ENCODE measurements at places on chromosomes 16 and 17.

DNA sequence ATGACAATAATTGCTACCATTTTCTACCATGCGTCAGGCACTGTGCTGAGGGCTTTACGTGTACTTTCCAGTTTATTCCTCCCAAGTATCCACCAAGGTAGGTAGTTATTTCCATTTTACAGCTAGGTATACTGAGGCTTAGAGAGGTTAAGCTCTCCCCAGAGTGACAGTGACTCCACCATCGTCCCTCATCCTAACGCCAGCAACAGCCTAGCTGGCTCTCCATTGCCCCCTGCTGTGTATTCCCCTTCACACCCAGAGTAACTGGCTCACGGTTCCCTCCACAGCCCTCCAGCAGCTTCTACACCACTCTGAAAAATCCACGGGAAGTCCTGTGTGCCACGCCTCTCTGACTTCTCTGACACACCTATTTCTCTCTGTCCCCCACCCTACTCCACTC is 7.1 kb upstream of the ASGR1 start:
- no peak for DNase-seq

DNA sequence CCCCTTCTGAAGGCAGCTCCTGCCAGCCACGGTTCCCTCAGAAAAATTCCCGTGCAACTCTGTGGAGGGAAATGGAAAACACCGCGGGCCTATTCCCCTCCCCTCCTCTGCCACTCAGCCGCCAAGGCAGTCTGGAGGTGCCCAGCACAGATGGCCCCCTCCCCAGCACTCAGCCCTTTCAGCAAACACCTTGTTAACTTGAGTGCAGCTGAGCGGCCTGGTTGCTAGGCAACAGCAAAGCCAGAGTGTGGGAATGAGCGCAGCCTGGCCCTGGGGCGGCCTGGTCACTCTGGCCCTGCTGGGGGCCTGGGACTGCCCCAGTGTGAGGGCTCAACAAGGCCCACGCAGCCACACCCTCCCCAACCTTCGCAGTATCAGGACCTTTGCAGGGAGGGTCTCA is 32.8 kb downstream of the CACNA1G start:
- DNase-seq = peak; percentile 91

- DNase-seq = no peak
Measured at GRCh38 chr16:69798466-69798865, 36.3 kb downstream of the WWP2 start.

DNA sequence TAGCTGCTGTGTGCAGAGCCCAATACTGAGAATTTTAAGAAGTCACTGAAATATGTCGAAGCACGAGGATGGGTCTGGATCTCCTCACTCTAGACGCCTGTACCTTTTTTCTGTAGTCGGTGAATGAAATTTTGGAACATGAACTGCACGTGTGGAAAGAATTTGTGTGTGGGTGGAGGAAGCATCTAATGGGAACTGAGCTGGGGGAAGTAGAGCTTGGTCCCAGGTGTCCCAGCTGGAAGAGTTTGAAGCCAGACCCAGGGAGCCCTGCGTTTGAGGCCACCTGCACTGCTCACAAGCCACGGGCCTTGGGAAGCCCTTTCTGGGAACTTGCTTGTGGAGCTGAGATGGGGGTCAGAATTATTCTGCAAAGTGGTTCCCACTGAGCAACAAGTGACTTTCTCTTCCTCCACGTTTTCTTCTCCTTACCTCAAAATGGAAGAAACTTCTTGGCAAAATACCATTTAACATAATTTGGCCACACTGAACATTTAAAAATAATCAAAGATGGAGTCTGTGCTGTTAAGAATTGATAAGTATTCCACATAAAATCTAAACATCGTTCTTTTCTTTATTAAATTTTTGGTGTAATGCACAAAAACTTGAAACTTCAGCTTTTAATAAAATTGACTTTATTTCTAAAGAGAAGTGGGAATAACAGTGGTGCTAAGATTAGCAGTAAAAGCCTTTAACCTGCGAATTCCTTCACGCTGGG is 163.8 kb downstream of the PRKCA start:
- DNase-seq = no peak

DNA sequence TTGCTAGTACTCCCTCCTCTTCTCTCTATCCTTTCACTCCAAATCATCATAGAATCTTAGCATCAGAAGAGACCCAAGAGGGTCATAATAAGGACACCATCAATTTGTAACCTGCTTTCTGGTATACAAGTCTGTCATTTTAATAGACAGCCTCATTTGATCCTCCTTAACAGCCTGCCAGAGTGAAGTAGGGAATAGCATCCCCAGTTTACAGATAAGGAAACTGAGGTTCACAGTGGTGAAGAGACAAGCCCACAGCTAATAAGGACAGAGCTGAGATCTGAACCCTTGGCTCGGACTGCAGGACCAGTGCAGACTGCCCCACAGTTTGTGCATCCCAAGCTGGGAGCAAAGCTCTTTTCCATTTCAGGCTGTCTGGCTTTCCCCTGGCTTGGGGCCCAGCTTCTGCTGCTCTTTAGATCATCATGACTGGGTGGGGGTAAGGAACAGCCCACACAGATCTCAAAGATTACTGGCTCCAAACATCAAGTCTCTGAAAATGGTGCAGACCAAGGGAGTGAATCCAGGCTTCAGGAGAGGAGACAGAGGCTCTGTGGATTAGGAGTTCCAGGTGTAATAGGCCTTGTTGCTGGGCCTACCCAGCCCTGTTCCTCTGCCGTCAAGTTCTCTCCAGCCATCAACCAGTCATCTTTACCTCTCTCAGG is 10.3 kb upstream of the IGFBP4 start:
- DNase-seq = no peak

DNA sequence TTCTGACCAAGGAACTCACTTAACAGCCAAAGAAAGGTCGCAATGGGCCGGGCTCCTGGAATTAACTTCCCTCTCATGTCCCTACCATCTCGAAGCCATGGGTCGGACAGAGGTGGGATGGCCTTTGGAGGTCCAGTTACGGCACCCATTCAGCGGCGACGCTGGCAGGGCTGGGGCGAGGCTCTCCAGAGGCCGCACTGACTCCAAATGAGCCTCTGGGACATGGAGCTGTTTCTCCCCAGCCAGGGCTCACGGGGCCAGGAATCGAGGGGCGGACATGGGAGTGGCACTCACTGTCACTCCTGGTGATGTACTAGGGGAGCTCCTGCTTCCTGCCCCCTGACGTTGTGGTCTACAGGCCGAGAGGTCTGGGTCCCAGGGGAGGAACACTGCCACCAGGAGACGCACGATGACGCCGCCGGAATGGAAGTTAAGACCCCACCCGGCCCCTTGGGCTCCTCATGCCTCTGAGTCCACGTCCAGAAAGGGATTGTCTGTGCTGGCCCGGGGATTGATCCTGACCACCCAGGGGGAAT is 60.7 kb upstream of the METRNL start:
- no peak for DNase-seq

DNA sequence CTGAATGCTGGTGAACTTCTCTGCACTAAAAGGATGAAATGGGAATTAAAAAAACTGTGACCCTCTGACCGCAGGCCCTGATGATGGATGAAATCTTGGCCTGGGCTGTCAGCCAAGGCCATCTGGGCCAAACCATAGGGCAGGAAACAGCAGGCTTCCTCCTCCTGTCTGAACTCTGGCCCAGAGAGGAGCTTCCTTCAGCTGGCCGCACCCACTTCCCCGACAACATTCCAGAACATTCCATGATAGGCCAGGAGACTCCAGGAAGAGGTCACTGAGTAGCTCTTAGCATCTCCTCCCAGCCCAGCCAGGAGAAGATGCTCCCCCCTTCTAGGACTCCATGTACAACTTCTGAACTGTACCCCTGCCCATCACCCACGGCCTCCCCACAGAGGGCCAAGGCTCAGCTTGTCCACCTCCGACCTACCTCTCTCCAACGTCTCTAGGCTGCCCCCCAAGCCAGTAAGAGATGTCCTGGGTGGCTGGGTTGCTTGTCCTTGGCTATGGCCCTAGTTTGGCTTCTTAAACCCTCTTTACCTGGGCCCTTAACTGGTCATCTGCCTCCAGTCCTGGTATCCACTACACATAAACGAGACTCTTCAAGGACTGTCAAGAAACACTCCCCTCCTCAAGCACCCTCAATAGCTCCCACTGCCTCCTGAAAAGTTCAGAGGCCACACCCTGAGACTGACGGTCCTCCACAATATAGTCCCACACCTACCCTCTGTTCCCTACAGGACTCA is 1.7 kb downstream of the RPH3AL start:
- no peak for DNase-seq

DNA sequence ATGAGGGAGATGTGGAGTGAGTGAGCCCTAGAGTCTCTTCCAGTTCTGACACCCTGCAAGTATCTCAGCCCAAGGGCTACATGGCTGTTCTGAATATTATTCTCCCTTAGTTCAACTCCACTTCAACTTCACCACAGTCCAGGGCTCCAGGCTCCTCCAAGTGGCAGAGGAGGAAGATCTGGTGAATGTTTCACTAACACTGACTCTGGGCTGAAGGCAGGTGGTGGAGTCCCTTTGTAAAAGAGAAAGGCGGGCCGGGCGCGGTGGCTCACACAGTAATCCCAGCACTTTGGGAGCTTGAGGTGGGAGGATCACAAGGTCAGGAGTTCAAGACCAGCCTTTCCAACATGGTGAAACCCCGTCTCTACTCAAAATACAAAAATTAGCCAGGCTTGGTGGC is 13.6 kb downstream of the CCDC92B start:
- DNase-seq = no peak

GRCh38 chr17:36640836-36641235 is 39.5 kb downstream of the MRM1 start:
- DNase-seq = no peak

- no peak for DNase-seq
Measured at GRCh38 chr16:68403704-68404103, 44.6 kb downstream of the SMPD3 start.

DNA sequence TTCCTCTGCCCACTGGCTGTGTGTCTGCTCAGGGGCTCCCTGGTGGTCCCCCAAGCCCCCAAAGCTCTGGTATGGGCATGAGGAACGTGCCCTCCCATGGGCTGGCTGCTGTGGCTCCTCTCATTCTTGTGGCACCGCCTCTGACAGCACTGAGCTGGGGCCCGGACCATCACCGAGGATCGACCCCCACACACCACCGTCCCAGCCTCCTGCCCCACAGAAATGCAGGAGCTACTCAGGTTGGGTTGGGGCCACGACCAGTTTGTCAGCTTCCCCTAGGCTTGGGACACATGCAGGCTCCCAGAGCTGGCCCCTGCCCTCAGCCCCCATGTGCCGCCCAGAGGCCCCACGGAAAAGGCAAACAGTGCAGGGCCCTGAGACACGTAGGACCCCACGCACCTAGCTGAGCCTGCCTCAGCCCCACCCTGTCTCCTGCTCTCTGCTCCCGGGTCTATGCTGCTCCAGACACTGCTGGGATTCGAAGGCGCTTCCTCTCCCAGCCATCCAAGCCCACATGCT is 3.3 kb upstream of the CASKIN1 start:
- DNase-seq = no peak

DNA sequence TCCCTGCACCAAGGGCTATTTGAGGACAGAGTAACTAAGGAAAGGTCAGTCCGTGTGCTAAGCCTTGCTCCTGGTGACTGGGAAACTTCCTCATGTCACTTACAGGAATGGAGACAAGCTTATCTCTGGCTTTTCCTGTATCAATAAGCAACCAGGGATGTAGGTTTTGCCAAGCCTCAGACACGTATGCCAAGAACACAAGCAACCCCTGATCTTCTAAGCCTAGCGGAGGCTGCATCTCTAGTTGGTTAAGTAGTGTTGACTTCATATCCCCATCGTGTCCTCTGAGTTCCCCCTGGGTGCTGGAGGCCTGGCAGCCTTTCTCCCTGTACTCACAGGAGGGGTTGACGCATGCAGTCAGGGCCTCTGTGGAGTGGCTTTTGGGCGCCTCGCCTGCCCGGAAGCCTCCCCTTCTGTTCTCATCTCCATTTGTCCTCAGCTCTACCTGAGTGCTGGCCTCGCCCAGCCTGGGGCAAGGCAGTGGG is 1.4 kb upstream of the C1QTNF1 start:
- DNase-seq = no peak

- no peak for DNase-seq
Measured at GRCh38 chr17:21549107-21549687, 143.1 kb upstream of the KCNJ18 start.

DNA sequence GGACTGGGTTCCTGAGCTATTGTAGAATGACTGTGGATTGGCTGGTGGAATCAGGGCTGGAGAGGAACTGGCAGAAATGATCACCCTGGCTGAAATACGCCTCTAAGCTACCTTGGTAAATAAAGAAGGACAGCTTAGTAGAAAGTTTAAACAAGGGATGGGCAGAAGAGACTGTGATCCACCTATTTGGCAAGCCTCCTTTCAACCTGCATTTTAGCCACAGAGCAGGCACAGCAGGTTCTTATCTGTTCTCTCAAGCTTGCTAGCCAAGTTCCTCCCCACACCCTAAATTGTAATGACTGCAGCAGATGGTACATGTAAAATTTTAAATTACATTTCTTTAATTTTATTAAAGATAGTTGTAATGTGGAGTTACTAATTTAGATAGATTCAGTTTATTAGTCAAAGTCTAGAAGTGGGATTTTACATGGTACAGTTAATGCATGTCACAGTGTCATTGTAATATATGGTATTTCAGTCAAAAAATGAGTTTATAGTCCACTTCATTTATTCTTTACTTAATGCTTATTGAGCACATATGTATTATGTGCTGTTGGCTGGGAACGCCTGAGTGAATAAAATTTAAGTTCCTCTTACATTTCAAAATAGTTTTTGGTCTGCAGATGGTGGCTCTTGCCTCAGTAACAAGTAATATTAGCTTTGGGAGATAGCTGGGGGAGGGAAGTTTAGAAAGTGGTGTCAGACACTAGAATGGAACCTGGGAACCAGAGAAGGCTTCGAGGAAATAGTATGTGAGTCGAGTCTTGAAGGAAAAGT is 11.2 kb downstream of the EPN2 start:
- DNase-seq = no peak

- DNase-seq = no peak
Measured at GRCh38 chr16:78225919-78226318, 126.5 kb downstream of the WWOX start.

GRCh38 chr17:21288571-21289017 is 4.1 kb downstream of the MAP2K3 start:
- DNase-seq = no peak

- DNase-seq = no peak
Measured at GRCh38 chr16:24018485-24018884, 182.7 kb downstream of the PRKCB start.

DNA sequence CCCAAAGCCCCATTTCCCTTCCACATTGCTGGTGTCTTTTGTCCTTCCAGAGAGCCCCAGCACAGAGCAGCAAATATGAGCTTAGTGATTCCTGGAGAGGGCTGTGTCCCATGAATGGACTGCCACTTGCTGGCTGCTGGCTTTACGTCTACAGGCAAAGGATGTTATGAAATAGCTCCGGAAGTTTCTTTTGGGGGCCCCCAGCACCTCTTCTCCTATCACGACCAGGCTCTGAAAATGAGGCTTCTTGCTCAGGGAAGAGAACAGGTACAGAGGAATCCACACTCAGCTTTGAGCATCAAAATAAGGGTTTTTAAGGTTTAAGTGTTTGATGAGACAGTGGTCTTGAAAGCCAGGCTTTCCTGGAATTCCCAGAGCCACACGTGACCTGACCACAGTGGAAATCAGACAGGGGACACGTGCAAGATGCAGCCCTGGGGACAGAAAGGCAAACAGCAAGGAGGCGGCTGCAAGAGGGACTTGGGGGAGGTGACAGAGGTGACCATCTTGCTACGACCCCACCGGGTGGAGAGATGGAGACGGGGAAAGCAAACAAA is 58.1 kb downstream of the ZDHHC7 start:
- DNase-seq = no peak

GRCh38 chr17:509316-509715 is 156.7 kb upstream of the RPH3AL start:
- DNase-seq = no peak

- DNase-seq = peak; percentile 24
Measured at GRCh38 chr16:4307215-4308037, 8.4 kb upstream of the GLIS2 start.
